Activated CD4-positive, alpha-beta T cell treated with anti-CD3 and anti-CD28 coated beads, Interleukin-2, amount 50 U/mL, for 16 hours (primary cell): ENCODE measurements at places on chromosomes 4 and X.

GRCh38 chrX:3244203-3244743 is 102.2 kb downstream of the MXRA5 start:
- no peak for DNase-seq

DNA sequence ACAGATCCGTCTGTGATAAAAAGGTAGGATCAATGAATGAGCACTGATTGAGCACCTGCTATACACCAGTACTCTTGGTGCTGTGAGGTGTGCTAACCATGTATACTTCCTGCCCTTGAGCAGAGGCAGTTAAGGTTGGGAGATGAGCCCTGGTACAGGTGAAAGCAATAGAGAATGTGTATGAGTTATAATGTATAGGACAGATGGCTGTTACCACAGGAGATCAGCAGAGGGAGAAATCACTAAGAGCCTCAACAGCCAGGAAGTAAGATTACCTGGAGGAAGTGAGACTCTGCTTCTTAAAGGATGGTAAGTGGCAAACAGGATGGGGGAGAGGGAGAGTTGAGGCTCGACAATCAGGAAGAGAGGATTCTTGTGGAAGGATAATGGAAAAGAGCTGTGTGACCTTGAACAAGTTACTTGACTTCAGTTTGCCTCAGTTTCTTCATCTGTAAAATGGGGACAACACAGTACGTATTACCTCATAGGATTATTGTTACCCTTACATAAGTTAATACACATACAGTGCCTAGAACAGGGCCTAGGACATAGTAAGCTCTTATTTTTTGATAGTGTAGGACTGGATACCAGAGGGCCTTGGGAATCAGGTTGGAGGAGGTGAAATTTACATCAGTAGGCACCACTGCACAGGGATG is 9.1 kb downstream of the CXCR3 start:
- DNase-seq = no peak

- no peak for DNase-seq
These were observed 463.9 kb upstream of the PCDH7 start for GRCh38 chr4:30256116-30256832.

GRCh38 chrX:40188573-40189417 is 91.0 kb upstream of the BCOR start:
- DNase-seq = no peak

DNA sequence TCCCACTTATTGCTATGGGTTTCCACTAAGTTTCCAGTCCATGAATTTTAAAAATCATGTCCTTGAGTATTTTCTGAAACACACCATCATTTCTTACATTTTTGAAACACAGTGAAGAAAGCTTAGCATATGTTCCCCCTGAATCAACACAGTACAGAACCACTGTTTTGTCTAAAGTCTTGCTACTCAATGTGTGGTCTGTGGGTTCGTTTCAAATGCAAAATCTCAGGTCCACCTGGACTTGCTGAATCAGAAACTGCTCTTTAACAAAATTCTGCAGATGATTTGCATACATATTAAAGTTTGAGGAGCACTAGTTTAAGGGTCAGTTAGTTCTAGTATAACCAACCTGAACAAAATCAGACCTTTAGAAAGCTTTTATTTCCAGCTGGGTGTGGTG is 60.4 kb downstream of the SUPT20HL2 start:
- DNase-seq = no peak

GRCh38 chrX:137426695-137427425 is 139.1 kb upstream of the ZIC3 start:
- no peak for DNase-seq
